ENCODE measurements at places on chromosomes 1 and 21. TPM values are rescaled to one million over a fixed set of nuclear protein-coding genes. Genes with fewer than 3 reads are reported as not detected.

PLA2G2A gene
- 30.3 TPM for polyA plus RNA-seq

PEAR1 gene
- 1.5 TPM for polyA plus RNA-seq

DNA sequence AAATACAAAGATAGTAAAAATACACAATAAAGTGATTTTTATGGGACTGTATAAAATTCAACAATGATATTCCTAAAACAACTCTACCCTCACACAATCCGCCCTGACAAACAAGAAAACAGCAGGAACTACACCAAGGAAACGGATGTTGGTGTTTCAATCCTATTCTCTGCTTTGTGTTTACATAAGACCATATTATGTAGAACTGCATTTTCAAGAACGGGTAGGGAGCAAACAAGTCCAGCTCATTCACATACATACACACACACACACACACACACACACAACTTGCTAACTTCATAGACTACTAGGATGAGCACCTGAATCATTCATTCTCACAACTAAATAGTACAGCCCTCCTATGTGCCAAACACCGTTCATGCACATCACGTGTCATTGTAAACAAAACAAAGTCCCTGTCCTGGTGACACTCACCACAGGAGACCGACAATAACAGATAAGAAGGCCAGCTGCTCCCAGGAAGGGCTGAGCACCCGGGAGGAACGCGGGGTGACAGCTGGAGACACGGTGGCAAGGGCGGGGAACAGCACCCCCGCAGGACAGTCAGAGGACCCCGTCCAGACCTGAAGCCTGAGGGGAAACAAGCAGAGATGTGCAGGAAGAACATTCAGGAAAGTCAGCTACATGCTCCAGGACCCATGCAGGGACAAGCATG lies 43.0 kb downstream of the NPHP4 start:
- DNase-seq, result no peak

DNA sequence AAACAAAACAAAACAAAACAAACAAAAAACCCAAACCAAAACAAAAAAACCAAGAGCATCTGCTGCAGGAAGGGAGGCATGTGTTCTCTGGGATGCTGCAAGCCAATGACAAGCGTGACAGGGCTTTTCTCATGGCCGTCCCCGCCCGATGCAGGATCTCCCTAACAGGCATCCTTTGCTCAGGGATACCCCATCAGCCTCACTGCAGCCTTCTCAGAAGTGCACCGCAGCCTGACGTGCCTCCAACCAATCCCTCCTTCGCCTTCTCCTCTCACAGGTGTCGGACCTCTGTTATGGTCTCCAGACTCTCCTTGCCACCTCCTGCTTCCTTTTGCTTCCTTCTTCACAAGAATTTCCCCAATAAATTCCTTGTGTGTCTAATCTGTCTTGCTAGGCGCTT lies 147.2 kb downstream of the PCP4 start:
- DNase-seq, result no peak

DNA sequence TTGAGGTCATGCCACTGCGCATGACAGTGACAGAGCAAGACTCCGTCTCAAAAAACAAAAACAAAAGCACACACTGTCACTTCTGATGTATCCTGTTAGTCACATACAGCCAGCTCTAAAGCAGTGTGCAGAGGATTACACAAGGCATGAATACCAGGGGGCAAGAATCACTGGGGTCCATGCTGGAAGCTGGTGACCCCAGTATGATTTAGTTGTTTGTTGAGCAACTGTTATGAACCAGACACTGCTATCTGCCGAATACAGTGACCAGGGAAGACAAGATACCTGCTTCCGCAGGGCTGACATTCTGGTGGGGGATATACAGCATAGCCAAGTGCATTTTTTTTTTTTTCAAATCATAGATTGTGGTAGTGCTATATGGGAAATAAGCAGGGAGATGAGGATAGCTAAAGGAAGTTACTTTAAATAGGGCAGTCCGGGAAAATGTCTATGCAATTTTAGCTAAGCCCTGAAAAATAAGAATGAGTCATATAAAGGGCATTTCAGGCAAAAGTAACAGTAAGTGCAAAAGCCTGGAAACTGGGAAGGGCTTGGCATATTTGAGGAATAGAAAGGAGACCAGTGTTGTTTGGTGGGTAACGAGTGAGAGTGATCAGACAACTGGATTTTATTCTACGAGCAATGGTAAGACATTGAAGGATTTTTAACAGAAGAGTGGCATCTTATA lies 69.7 kb downstream of the ADSS2 start:
- DNase-seq, result no peak

All from stomach (tissue), 19 donors.